ENCODE measurements at places on chromosomes 2 and 18.

DNA sequence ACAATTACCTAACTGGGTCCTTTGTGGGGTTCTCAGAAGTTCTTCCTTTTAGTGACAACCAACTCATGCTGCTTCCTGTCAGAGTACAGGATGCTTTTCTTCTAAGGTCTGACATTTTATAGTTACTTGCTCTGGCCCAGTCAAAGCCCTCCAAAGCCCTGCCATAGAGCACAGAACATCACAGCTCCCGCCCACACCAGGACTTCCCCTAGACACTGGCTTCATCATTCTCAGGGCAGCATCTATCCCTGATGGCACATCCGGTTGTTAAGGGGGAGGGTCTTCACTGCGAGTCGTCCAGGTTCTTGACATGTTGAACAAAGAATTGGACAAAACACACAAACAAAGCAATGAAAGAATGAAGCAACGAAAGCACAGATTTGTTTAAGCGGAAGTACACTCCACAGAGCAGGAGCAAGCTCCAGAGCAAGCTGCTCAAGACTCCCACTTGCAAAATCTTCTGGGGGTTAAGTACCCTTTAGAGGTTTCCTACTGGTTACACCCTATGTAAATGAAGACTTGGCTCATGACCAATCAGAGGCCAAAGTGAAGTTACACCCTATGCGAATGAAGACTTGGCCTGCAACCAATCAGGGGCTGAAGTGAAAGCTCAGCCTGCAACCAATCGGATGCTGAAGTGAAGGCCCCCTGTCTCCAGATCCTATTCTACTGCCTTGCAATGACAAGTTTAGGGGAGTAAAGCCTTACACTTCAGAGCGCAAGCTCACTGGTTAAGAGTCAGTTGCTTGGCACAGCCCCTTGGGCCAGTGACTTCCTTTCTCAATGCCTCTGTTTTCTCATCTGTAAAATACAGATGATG, 79.0 kb downstream of the HDAC4 start:
- DNase-seq: peak; percentile 32

GRCh38 chr2:56713978-56714377, 530.2 kb downstream of the CCDC85A start:
- DNase-seq: no peak

- peak; percentile 91 for DNase-seq
Measured at GRCh38 chr2:197705121-197705911, at the start of gene MARS2. Gene MARS2, plus strand, starts transcription at chr2:197705369. Its CDS starts 37 bp downstream, at chr2:197705406.

DNA sequence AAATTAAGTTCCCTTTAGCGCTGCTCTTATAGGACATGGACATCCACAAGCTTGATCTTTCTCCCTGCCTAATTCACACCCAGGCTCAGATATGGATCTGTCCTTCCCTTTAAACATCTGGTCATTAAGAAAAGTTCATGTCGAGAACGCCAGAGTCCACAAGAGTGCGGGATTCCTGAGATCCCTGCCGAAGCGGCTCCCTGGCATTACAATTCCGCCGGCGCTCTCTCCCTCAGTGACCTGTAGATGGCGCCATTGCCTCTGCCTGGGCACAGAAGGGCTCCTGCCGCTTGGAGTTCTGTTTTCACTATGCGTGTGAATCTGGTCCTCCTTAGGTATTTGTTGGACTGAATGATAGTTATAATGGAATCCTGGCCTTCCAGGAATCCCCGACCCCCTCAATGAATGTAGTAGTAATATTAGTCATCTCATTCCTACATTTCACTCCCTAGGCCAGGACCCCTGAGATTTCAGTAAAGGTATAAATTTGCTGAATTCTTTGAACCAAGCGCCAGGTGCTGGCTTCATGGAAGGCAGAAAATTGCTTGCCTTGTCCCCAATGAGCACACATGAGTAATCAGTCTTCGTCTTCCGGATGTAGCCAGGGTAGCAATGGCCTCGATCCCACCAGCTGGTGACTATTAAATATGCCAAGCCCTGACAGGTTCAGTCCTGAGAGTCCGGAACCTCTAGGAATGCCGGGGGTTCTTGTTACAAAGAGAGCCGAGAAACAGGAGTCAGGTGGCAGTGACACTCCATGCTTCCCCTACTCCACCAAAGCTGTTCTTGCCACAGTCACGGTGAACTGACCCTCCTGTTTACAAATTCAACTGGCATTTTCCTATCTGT, 26.4 kb upstream of the CD207 start:
- peak; percentile 63 for DNase-seq

DNA sequence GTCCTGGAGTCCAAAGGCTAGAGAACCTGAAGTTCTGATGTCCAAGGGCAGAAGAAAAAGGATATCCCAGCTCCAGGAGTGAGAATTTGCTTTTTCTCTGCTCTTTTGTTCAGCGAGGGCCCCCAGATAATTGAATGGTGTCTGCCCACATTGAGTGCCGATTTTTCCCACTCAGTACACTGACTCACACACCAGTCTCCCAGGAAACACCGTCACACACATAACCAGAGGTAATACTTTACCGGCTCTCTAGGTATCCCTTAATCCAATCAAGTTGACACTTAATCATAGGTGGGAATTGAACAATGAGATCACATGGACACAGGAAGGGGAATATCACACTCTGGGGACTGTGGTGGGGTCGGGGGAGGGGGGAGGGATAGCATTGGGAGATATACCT, 161.5 kb downstream of the WDR7 start:
- no peak for DNase-seq

DNA sequence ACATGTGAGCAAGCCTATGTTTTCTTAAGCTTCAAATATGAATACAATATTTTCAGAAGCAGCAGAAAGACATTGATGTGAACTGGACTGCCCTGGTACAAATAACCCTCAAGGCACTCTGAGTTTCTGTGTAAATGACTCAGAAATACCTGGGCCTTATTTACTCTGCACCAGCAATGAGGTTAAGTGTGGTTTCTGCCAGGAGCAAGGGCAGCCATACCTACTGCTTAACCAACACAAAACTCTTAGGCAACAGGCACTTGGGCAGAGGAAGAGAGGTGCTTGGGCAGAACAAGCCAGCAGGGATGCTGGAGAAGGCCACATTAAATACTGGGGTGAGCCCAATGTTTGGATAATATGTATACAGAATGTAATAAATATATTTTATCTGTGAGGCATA, 29.4 kb upstream of the ARL5A start:
- DNase-seq: no peak

GRCh38 chr2:9983401-9984216, 32.1 kb downstream of the GRHL1 start:
- DNase-seq: no peak

GRCh38 chr2:158676696-158677095, 118.4 kb upstream of the DAPL1 start:
- DNase-seq: no peak

DNA sequence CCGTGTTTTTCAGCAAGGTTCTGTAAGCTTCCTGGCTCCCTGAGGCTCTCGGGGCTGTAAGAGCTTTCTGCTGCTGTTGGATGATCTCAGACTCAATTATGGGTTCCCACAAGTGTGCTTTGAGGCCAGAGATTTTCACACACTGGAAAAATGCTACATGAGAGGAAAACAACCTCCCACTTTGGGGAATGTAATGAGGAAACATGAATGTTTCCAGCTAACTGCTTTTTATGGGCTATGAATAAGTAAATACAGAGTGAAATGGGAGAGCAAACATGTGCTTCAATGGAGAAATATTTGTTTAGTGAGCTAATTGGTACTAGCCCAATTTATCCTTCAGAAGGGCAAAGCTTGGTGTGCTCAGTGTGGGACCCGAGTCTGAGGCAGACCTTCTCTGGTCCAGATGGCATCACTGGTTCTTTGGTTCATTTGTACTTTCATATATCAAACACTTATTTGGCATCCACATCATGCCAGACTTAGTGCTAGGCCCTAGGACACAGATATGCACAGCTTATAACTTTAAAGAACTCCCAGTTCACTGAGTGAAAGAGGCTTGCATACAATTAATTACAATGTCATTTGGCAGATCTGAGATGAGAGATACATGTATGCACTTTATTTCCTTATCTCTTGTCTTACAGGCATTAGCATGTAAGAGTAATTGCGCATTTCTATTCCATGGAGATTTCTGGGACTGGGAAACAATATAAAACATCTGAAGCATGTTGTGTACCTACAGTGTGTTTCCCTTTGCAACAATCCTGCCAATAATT, 248.8 kb downstream of the RDH14 start:
- DNase-seq: no peak

DNA sequence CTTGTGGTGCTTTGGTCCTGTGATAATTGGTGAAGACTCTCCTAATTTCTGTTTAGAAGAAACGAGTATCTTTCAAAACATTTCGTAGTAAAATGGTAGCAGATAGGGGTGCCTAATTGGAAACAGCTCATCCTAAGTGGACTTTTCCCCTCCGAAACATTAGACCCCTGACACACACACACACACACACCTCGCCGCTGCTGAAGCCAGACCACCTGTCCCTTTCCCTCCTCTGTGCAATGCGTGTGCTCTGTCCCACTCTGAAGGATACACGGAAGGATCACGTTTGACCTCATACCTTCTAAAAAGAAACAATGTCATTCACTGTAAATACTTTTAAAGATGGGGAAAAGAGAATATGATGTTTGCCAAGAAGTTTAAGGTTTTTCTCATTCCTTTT, 36.2 kb upstream of the TMEM87B start:
- DNase-seq: no peak

DNA sequence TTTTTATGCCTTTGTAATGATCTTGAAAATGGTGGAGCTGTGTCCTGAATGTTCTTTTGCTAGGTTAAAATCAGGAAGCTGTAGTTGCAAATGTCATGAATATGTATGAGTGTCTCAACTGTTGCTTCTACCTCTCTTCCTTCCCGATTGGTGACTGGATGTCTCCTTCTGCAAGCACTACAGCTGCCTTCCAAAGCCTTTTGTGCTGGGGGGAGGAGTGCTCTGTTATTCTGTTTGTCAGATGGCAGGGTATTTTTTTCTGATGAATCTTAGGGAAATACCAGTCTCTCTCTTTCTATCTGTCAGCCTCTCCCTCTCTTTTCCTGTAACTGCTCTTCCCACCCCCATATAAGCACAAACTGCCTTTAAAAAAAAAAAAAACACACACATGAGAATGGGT, 1396.3 kb upstream of the CELF4 start:
- DNase-seq: no peak

- no peak for DNase-seq
Measured at GRCh38 chr18:69897397-69898108, 50.1 kb downstream of the CD226 start.

GRCh38 chr2:42960002-42960841, 167.8 kb upstream of the HAAO start:
- no peak for DNase-seq

DNA sequence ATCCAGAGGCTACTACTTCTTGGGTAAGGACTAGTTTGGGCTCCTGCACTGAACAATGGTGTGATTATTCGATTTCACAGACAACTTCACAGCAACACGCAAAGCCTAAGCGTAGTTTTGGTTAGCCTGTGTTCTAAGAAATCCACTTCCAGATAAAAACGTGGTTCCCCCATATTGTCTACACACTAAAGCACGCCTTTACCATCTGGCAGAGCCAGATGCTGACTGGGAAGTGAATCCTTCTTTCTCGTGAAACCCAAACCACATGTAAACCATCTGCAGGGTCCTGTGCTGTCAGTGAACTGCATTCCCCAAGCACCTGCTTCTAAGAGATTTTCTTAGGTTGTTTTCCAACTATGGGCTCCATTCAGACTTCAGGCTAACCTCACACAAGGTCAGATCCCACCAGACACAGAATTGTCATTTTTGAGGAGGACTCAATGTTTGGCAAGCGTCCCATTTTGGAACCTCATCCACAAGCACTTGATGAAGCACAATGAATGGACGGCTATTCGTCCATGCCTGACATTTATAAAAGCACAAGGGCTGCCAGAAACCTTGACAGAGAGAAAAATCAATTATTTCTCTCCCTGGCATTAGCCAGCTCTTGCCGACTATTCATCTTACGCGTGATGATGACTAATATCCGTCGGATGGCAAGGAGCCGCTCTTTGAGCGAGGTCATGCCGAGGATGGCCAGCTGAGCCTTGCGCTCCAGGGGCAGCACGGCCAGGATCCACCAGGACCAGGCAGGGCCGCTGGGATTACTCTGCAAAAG, 38.4 kb downstream of the LONRF2 start:
- DNase-seq: no peak

- no peak for DNase-seq
Measured at GRCh38 chr18:68797871-68798270, at the start of gene CCDC102B. Gene CCDC102B, plus strand, starts transcription at chr18:68798080. Its CDS starts 38,684 bp downstream, at chr18:68836764.
